ENCODE measurements at places on chromosomes 13 and 19.

GRCh38 chr13:109859898-109860297 is 73.5 kb upstream of the IRS2 start:
- DNase-seq, result no peak

DNA sequence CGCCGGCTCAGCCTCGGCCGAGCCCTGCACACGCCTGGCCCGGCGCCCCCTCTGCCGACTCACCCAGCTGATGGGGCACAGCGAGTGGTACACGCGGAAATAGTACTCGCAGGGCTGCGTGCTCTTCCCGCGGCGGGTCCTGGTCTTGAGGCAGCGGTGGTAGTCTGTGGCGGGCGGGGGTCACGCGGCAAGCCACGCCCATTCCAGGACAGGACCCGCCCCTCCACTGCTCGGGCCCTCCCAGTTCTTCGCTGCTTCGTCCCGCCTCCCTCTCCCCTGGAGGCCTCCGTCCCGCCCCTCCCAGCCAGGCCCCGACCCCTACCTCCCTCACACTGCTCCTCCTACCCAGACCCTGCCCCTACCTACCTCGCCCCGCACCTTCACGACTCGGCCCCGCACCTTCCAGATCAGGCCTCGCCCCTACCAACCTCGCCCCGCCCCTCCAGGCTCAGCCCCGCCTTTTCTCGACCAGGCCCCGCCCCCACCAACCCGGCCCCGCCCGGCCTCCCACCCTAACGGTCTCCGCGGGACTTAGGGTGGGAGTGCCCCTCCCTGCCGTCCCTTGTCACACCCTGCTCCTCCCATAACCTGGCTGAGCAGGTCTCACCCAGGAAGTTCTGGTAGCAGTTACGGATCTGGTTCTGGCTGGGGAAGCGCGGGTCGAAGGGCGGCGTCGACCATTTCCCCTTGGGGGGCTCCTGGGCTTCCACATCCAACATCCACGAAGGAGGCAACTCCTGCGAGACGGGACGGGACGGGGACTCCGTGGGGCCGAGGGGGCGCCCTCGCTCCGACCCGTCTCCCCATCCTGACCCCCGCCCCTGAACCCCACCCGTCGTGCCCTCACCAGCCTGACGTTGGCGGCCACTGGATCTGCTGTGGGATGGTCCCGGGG is 469 bp downstream of the COX6B2 start:
- no peak for DNase-seq

DNA sequence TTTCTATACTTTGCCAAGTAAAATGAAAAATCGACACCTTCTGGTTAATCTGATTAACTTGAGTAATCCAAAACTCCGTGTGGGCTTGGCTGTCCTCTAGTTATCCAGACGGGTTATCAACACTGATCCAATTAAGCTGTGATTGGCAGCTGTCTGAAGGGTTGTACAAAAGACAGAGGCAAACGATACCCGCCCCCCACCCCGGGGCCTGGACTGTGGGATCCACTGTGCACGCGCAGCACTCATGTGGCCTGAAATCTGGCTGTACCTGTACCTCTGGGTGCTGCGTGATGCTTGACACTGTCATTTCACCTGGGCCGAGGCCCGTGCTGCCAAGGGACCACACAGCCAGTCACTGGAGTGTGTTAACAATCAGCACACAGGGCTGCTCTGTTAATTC is 53.5 kb downstream of the COL4A2 start:
- no peak for DNase-seq

GRCh38 chr13:30257468-30258099 is 49.8 kb downstream of the KATNAL1 start:
- no peak for DNase-seq

DNA sequence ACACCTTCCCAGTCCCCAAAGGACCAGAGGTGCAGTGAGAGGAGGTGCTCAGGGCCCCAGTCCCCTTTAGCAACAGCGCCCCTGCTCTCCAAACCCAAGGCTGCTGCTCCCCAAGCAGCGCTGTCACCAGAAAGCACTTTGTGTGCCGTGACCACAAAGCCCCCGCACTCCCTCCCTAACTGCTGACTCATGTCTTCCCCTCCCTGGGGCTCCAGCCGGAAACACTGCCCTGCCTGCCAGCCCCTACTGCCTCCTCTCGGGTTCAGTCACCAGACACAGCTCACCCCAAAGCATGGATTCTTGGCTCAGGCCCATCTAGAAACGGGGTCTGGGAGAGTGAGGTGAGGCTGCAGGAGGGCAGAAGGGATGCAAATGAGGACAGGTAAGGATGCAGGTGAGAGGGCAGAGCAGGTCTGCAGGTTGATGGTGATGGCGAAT is 4.9 kb upstream of the TNFSF14 start:
- peak; percentile 70 for DNase-seq

DNA sequence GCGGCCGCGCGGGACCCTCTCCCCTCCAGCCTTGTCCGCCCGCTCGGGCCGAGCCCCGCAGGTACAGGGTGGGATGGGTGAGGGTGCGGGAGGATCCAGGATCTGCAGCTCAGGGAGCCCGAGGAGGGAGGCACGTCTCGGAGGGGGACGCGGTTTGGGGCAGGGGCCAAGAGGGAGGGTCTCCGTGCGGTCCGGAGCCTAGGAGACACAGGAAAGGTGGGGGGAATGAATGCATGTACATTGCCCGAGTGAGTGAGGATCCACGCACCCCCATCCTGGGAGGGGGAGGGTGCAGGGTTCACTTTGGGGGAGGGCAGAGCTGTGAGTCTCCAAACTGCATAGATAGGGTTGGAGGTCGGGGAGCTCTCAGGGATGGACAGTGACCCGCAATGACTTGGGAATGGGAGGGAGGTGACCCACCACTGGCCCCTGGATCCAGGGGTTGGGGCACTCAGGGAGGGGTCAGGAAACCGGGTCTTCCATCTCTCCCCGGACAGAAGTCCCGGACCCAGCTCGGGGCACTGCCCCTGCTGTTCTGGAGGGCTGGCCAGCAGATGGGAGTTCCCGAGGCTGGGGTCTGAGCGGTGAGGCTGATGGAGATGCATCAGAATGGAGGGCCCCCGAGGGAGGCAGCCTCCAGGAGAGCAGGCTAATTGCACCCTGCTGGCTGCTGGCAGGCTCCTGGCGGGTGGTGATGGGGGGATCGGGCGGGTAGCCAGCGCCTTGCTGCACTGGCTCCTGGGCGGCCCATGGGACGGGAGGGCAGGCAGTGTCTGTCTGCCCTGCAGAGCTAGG is 547 bp downstream of the KCNN1 start:
- no peak for DNase-seq

GRCh38 chr19:4653793-4654436 is 14.6 kb downstream of the TNFAIP8L1 start:
- no peak for DNase-seq

- peak; percentile 69 for DNase-seq
Observed at GRCh38 chr13:51614350-51614786, 30.1 kb downstream of the WDFY2 start.
